Naive thymus-derived CD4-positive, alpha-beta T cell (primary cell): ENCODE measurements at places on chromosomes 6 and 20. TPM values are rescaled to one million over a fixed set of nuclear protein-coding genes. Genes with fewer than 3 reads are reported as not detected.

The GRIK2 gene
- not detected for polyA plus RNA-seq

The PDYN gene
- polyA plus RNA-seq = not detected

DNA sequence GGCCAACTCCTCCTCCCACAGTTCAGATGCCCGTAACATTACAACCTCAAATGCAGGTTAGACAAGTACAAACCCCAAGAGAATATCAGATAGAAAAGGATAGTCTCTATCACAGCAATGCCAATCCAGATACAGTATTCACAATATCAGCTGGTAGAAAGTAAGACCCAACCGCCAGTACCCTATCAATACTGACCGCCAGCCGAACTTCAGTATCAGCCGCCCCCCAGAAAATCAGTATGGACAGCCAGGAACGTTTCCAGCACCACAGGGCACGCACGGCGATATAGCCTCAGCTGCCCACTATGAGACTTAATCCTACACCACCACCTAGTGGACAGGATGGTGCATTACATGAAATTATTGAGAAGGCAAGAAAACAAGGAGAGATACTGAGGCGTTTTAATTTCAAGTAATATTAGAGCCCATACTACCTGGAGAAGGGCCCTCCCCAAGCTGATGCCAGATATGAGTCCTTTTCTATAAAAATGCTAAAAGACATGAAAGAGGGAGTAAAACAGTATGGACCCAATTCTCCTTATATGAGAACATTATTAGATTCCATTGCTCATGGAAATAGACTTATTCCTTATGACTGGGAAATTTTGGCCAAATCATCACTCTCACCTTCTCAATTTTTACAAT is 17.6 kb upstream of the EIF2S2 start:
- H3K4me1 ChIP-seq = no peaks in the 10 kb centered on the region
- H3K27ac ChIP-seq = no peak overlapping the region
- DNase-seq = peak; percentile 36
- no peaks in the 10 kb centered on the region for H3K36me3 ChIP-seq
- H3K27me3 ChIP-seq = no peaks in the 10 kb centered on the region

DNA sequence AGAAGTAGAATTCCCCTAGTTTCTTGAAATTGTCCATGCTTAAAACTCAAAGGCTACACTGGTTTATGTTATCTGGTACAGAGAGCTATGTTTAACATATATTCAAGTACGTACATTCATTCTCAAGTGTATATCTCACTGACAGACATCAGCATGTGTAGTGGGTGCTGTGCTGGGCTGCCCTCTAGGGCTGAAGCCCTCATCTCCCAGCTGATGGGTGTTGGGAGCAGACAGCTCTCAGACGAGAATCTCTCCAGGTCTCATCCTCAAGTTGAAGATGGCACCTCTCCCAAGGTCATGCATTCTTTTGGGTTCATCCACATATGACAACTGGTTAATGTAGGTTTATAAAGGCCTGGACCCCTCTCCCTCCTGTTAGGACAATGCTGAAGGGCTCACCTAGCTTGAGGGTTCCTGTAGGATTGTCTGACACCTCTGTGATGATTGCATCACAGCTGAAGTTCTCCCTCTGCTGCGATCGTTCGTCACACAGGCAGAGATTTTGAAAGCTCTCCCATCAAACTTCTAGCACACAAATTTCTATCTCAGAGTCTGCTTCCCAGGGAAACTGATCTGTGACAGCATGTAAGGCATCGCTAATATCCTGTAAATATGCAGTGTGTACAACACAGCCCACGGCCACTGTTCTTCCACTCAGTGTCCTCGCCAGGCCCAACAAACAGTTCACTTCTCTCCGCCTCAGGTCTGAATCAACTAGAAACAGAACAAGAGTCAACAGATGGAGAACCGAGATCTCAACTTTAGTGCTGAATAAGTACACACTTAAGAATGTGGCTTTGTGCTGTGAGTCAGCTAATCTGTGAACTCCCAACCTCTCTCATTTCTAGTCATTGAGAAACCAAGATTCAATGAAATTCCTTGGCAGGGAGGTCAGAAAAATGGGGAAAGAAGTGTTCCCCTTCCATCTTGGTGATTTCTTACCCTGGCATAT is 43.2 kb downstream of the PREP start:
- no peaks in the 10 kb centered on the region for H3K36me3 ChIP-seq
- no peaks in the 10 kb centered on the region for H3K27me3 ChIP-seq
- no peak overlapping the region for H3K27ac ChIP-seq
- no peaks in the 10 kb centered on the region for H3K4me1 ChIP-seq
- DNase-seq = no peak

GRCh38 chr6:32843331-32843978 is 392 bp downstream of the PSMB8 start:
- peaks cover 51% of the 10 kb centered on the region for H3K36me3 ChIP-seq
- H3K27me3 ChIP-seq = no peaks in the 10 kb centered on the region
- no peak for DNase-seq
- peak overlapping the region; percentile 97 for H3K27ac ChIP-seq
- peak overlapping the region; percentile 97 for H3K4me3 ChIP-seq
- peaks cover 69% of the 10 kb centered on the region for H3K4me1 ChIP-seq

DNA sequence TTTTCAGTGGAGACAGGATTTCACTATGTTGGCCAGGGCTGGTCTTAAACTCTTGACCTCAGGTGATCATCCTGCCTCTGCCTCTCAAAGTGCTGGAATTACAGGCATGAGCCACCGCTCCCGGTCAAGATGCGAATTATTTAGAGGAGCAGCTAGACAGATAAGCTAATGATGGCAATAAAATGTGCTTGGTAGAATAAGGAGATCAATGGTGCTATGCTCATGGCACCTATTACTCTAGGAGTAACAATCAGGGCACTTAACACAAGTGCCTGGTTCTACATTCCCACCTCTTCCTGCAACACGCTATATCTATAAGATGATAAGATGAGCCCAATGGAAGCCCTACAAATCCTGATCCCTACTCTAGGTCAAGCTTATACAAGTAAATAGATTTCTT is 61.4 kb upstream of the LOC128125822 start:
- no peak overlapping the region for H3K4me3 ChIP-seq
- H3K27me3 ChIP-seq = no peaks in the 10 kb centered on the region
- no peak for DNase-seq
- no peak overlapping the region for H3K27ac ChIP-seq
- H3K36me3 ChIP-seq = no peaks in the 10 kb centered on the region

DNA sequence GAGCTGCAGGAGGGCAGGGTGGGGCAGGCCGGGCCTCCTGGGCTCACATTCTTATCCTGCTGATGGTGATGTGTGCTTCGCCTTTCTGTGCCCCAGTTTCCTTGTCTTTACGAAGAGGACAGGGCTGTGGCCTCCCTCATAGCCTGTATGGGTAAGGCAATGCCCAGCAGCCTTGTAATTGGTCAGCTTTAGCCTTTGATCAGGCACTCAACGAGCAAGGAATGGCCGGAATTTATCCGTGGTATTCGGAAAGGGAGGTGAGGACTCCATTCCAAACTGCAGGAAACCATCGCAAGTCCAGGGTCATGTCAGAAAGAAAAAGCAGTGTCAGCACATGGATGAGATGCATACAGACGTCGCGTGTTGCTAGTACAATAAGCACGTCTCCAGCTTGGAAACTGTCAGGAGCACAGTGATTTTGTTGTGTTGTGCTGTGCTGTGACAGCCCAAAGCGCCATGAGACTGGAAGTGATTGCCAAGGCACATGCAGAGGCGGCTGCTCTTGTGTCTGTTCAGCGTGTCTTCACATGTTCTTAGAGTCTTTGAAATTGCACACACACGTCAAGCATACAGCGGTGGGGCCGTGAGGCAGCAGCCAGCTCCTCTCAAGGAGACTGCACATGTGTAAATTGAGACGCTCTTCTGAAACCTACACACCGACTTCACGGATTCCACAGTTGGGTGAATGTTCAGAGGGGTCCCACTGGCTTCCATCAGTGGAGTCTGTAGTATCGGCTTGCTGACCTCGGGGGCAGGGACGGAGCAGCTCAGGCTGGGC is 6.2 kb downstream of the SS18L1 start:
- H3K4me1 ChIP-seq = peaks cover 14% of the 10 kb centered on the region
- no peaks in the 10 kb centered on the region for H3K27me3 ChIP-seq
- no peak overlapping the region for H3K27ac ChIP-seq
- peaks cover 20% of the 10 kb centered on the region for H3K36me3 ChIP-seq

GRCh38 chr6:144062786-144063185 is 32.6 kb downstream of the SF3B5 start:
- no peaks in the 10 kb centered on the region for H3K27me3 ChIP-seq
- H3K4me1 ChIP-seq = peaks cover 12% of the 10 kb centered on the region
- peak overlapping the region; percentile 56 for H3K4me3 ChIP-seq
- peak; percentile 10 for DNase-seq

- no peak for DNase-seq
- H3K27me3 ChIP-seq = no peaks in the 10 kb centered on the region
- H3K4me1 ChIP-seq = no peaks in the 10 kb centered on the region
Observed at GRCh38 chr6:134474955-134475354, 157.0 kb upstream of the SGK1 start.

DNA sequence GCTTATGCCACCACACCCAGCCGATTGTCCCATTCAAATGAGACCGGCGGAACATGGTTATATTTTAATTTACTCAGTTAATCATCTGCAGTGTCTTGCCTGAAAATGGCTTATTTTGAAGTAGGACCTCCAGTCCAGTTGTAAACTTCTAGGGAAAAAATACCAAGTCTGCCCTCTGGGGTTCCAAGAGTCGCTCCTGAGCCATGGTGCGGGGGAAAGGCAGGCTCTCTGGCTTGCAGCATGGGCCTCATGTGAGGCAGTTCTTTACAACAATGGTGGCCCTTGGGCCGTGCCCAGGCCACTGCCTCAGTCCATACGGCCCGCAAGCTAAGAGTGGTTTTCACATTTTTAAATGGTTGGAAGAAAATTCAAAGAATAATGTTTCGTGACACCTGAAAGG is 62.7 kb upstream of the XRN2 start:
- H3K4me3 ChIP-seq = no peak overlapping the region
- DNase-seq = no peak
- H3K36me3 ChIP-seq = no peaks in the 10 kb centered on the region
- H3K4me1 ChIP-seq = no peaks in the 10 kb centered on the region
- H3K27me3 ChIP-seq = no peaks in the 10 kb centered on the region
- no peak overlapping the region for H3K27ac ChIP-seq
